ENCODE measurements at places on chromosomes 3 and 15.

- H3K4me1 ChIP-seq = peaks cover 2% of the 10 kb centered on the region
- H3K4me3 ChIP-seq = peak overlapping the region; percentile 93
- H3K27ac ChIP-seq = peak overlapping the region; percentile 59
- H3K27me3 ChIP-seq = no peaks in the 10 kb centered on the region
- DNase-seq = peak; percentile 81
Observed at GRCh38 chr15:68818066-68818768, 2.5 kb downstream of the ANP32A start.

GRCh38 chr15:80811781-80812315, 32.7 kb downstream of the CEMIP start:
- H3K36me3 ChIP-seq = peaks cover 92% of the 10 kb centered on the region
- no peaks in the 10 kb centered on the region for H3K27me3 ChIP-seq
- H3K4me1 ChIP-seq = no peaks in the 10 kb centered on the region

DNA sequence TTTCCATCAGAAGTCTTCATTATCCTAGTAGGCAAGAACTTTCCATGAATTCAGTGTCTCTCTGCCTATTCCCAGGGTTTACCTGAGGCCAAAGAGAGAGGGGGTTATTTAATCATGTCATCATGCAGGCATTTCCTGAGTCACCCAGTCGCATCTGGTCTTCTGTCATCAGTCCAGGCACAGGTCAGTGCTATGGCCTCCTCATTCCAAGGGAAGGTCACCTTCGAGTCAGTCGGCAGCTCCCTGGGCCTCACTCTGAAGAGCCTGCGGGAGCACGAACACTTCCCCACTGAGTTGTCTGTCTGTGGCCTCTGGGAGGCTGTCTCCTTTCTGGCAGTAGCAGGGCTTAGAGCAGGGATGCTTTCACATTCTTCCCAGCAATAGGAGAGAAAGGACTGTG, 26.2 kb upstream of the LRTM1 start:
- peaks cover 4% of the 10 kb centered on the region for H3K27me3 ChIP-seq
- peak overlapping the region; percentile 74 for H3K27ac ChIP-seq
- no peak overlapping the region for H3K4me3 ChIP-seq
- H3K36me3 ChIP-seq = no peaks in the 10 kb centered on the region
- DNase-seq = peak; percentile 86
- peaks cover 26% of the 10 kb centered on the region for H3K4me1 ChIP-seq

DNA sequence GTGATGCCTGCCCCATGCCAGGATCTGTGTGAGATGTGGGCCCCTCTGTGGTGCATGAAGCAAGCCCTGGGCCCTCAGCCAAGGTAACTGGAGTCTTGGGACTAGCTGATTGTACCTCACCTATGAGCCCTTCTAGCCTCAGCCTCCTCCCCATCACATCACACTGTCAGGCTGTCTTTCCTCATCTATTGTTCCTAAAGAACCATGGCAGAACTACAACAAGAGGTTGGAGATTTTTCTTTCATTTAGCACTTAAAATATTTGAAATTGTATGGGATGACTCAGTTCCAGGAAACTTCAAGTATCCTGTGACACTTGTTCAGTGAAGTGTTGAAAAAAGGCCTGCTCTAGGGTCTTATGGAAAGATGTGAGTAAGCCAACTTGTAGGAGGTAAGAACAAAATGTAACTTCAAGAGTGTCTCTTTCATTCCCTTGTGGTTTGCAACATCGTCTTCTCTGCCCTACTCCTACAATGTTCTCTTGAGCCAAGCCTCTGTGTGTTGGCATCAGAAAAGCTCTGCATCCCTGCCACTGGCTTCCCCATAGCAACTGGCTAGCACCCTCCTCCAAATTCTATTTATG, 58.7 kb upstream of the TIPARP start:
- no peaks in the 10 kb centered on the region for H3K27me3 ChIP-seq
- DNase-seq = peak; percentile 89
- no peak overlapping the region for H3K4me3 ChIP-seq
- H3K4me1 ChIP-seq = peaks cover 8% of the 10 kb centered on the region
- no peaks in the 10 kb centered on the region for H3K36me3 ChIP-seq

GRCh38 chr3:45944830-45945620, 1.8 kb downstream of the CXCR6 start:
- no peaks in the 10 kb centered on the region for H3K4me1 ChIP-seq
- H3K4me3 ChIP-seq = no peak overlapping the region
- no peak for DNase-seq
- no peak overlapping the region for H3K27ac ChIP-seq
- peaks cover 57% of the 10 kb centered on the region for H3K36me3 ChIP-seq

- H3K27ac ChIP-seq = no peak overlapping the region
- H3K4me3 ChIP-seq = no peak overlapping the region
- H3K27me3 ChIP-seq = no peaks in the 10 kb centered on the region
- no peaks in the 10 kb centered on the region for H3K4me1 ChIP-seq
Observed at GRCh38 chr15:85611361-85611760, 183.4 kb downstream of the KLHL25 start.

DNA sequence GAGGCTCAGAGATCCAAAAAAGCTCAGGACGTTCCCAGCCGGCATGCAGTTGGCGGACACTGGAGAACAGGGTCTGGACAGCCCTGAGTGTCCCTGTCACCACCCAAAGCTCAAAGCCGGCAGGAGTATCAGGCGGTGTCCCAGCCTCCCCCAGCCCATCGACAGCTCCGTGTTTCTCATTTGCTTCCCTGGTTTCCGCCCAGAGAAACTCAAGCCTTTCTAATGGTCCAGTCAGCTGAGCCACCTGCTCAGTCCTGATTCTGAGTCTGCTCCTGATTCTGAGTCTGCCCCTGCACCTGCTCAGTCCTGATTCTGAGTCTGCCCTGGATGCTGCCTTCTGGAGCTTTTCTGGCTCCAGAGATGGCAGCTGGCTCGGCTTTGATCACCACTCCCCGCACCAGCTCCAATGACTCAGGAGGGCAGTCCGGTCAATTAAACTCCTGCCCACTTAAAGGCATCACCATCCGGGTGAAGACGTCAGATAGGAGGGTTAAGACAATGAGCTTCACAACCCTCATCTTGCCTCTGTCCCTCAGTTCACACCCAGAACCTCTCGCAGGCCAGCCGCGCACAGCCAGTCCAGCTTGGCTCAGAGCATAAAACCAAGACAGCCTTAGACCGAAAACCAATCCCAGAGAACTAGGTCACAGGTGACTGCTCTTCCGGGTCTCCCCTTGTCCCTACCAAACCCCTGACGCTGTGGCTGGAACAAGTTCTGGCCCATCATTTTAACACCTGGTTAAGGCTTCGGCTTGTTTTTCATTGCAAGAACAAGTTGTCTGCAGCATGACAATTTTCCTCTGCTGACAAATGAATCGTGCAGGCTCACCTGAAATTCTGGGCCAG, 6.8 kb downstream of the PCSK6 start:
- no peaks in the 10 kb centered on the region for H3K36me3 ChIP-seq
- no peak overlapping the region for H3K27ac ChIP-seq

GRCh38 chr15:45635191-45635638, 386 bp downstream of the SQOR start:
- peaks cover 2% of the 10 kb centered on the region for H3K36me3 ChIP-seq
- peak overlapping the region; percentile 77 for H3K4me3 ChIP-seq
- DNase-seq = peak; percentile 62
- no peaks in the 10 kb centered on the region for H3K27me3 ChIP-seq
- peaks cover 15% of the 10 kb centered on the region for H3K4me1 ChIP-seq

GRCh38 chr15:30921781-30922479, 18.2 kb downstream of the FAN1 start:
- no peaks in the 10 kb centered on the region for H3K27me3 ChIP-seq
- H3K36me3 ChIP-seq = peaks cover 33% of the 10 kb centered on the region
- no peak overlapping the region for H3K4me3 ChIP-seq
- peaks cover 31% of the 10 kb centered on the region for H3K4me1 ChIP-seq

DNA sequence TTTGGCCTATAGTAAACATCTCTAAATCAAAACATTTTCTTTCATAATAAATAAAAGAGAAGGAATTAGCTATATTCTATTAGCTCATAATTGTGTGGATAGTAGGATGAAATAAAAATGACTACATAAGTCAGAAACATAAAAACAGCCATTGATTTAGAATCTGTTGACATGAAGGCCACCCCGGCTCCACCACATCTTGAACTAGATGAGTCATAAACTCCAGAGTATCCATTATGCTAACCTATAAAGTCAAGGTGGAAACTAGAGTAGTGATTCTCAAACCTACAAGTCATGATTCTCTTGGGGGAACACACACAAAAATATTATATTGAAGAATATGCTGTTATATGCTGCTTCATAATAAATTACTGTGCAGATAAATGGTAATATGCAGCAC, 831.0 kb downstream of the TUSC7 start:
- H3K27me3 ChIP-seq = no peaks in the 10 kb centered on the region
- H3K27ac ChIP-seq = no peak overlapping the region
- H3K36me3 ChIP-seq = no peaks in the 10 kb centered on the region
- no peak overlapping the region for H3K4me3 ChIP-seq
- no peaks in the 10 kb centered on the region for H3K4me1 ChIP-seq

- H3K27ac ChIP-seq = no peak overlapping the region
- H3K27me3 ChIP-seq = peaks cover 29% of the 10 kb centered on the region
- H3K4me1 ChIP-seq = peaks cover 2% of the 10 kb centered on the region
- H3K4me3 ChIP-seq = no peak overlapping the region
- H3K36me3 ChIP-seq = no peaks in the 10 kb centered on the region
Observed at GRCh38 chr15:66233487-66234415, 19.8 kb downstream of the MEGF11 start.

DNA sequence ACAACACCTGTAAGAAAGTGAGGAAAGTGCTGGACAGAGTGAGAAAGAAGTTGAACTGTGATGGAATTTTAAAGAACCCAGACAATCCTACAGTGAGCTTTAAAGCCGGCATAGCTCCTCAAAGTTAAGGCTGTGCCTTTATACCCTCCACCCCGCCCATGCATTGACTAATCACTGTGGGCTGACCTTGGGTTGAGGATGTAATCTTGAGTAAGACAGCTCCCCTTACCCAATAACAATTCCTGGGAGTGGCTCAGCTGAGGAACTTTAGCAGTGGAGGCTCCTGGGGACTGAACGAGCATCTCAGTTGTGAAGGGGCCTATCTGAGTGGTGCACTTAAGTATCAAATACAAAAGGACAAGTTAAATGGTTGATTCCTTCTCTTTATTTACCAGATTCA, 35.7 kb upstream of the ZNF770 start:
- no peak overlapping the region for H3K4me3 ChIP-seq
- H3K36me3 ChIP-seq = no peaks in the 10 kb centered on the region
- no peak for DNase-seq
- H3K27ac ChIP-seq = no peak overlapping the region
- no peaks in the 10 kb centered on the region for H3K27me3 ChIP-seq

DNA sequence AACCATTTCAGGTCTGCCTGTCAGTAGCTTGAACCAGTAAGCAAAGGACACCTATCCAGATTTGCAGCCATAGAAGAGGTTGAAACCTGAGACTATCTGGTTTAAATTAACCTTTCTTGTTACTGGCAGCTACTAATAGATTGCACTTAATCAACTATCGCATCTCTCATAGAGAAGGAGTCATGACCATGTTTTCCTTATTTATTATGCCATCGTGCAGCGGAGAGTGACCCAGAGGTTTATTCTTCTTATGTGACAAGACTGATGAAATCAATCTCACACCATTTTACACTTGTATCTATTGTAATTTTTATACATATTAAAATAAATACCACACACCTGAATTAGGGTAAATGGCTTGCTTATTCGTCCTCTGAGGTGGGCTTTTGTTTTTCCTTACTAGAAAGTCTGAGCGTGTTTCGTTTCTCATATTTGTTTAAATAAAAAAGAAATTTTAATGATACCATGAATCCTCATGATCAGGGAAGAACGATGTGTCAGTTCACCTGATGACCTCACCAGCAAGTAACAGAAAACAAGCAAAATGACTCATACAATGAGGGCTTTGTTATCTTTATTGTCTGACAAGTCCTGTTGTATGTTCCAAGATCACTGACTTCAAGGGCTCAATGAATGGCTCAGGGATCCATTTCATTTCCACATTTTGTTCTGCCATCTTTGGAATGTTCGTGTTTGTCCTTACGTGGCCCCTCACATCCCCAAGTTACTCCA, 379.5 kb upstream of the DPH6 start:
- H3K4me1 ChIP-seq = no peaks in the 10 kb centered on the region
- H3K4me3 ChIP-seq = no peak overlapping the region
- H3K27me3 ChIP-seq = no peaks in the 10 kb centered on the region
- no peaks in the 10 kb centered on the region for H3K36me3 ChIP-seq
- DNase-seq = no peak

- H3K27ac ChIP-seq = no peak overlapping the region
- DNase-seq = no peak
- no peak overlapping the region for H3K4me3 ChIP-seq
- no peaks in the 10 kb centered on the region for H3K4me1 ChIP-seq
- no peaks in the 10 kb centered on the region for H3K36me3 ChIP-seq
- no peaks in the 10 kb centered on the region for H3K27me3 ChIP-seq
Observed at GRCh38 chr3:69164296-69164695, 41.9 kb upstream of the LMOD3 start.

DNA sequence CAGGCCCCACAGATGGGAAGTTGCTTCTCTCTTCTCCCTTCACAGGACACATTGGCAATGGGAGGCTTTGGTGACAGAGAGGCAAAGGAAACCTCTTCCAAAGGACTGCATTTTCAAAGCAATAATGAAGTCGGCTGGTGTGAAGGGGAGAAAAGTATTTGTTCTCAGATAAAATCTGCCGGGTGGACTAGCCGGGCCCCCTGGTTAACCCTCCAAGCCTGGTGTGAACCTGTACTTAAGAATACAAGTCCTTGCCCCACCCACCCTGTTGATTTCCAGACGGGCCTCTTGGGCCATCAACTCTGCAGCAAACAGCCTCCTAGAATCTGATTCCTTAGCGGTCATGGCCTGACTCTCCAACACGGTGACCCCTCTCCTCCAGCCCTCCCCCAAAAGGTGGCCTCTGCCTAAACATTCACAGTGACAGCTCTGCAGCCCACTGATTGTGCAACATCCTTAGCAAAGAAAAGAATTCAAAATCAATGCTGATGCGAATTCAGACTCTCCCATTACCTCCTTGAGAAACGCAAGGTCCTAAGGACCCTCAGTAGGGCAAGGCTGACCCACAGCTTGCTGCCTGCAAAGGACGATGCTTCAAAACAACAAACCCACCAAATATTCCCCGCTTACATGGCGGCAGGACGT, 9.9 kb downstream of the TLE3 start:
- no peak overlapping the region for H3K27ac ChIP-seq
- DNase-seq = no peak
- peaks cover 41% of the 10 kb centered on the region for H3K36me3 ChIP-seq

DNA sequence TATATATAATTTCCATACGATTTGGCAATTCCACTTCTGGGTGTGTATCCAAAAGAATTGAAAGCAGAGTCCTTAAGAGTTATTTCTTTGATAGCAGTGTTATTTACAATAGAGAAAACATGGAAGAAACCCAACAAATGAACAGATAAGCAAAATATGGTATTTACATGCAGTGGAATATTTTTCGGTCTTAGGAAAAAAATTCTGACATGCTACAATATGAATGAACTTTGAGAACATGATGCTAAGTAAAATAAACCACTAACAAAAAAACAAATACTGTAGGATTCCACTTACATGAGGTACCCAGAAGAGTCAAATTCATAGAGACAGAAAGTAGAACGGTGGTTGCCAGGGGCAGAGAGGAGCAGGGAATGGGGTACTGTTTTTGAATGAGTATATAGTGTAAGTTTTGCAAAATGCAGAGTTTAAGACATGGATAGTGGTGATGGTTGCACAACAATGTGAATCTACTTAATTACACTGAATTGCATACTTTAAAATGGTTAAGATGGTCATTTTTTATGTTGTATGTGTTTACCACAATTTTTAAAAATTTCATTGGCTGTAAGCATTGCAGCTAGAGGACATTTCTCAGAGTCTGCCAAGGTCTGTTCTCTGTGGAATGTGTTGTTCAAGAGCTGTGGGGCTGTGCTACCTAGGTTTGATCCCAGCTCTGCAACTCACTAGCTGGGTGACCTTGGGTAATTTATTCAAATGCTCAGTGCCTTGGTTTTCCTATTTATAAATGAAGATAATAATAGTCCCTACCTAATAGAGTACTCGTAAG, 122.1 kb downstream of the MEX3B start:
- H3K4me1 ChIP-seq = no peaks in the 10 kb centered on the region
- H3K27ac ChIP-seq = no peak overlapping the region
- no peaks in the 10 kb centered on the region for H3K27me3 ChIP-seq
- DNase-seq = no peak
- H3K36me3 ChIP-seq = no peaks in the 10 kb centered on the region
- no peak overlapping the region for H3K4me3 ChIP-seq
